ENCODE measurements at places on chromosomes 5 and 9.

DNA sequence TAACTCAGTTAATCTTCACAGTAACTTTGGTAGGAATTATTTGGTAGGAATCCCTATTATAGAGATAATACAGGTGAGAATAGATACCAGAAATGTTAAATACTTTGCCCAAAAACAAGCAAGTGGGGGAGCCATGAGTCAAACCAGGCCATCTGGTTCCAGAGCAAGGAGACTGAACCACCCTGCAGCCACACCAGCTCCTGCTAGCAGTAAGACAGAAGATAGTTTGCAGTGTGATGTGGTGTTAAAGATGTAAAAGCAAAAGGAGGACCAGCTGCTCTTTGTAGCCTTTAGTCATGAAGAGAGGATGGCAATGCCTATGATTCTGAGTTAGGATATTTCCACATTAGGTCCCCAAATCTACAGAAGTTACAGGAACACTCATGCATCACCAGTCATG is 101.4 kb downstream of the PRKACG start:
- no peak for DNase-seq

DNA sequence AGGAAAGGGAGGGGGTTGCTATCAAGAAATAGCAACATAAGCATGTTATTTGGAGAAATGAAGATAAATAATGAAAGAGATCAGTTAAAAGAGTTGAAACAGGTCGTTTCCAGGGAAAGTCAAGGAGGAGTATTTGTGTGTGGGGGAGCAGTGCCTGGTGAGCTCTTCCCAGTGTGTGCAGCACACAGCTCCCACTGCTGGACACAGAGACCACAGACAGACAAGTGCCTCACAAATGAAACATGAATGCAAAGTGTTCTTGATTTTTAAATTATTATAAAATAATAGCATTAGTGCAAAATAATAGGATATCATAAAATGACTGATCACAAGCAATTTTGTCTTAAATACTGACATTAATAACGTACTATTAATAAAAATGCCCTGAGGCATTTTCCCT is 40.8 kb downstream of the LIFR start:
- no peak for DNase-seq

DNA sequence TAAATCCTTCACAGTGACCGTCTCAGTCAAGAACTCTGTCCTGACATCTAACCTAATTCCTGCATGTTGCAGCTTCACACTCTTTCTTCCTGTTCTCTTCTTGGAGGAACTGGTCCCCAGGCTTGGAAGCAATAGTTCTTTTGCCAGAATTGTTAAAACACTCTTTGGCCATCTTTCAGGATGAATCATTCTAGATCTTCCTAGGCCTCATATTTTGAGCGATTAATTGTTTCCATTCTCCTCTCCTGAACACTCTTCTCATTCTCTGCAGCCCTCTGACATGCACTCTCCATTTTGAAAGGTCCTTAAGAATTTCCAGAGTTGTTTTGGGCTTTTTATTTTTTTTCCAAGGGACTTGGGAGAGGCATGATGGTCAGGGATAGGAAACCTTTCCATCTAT is 85.8 kb downstream of the FAM114A2 start:
- no peak for DNase-seq

DNA sequence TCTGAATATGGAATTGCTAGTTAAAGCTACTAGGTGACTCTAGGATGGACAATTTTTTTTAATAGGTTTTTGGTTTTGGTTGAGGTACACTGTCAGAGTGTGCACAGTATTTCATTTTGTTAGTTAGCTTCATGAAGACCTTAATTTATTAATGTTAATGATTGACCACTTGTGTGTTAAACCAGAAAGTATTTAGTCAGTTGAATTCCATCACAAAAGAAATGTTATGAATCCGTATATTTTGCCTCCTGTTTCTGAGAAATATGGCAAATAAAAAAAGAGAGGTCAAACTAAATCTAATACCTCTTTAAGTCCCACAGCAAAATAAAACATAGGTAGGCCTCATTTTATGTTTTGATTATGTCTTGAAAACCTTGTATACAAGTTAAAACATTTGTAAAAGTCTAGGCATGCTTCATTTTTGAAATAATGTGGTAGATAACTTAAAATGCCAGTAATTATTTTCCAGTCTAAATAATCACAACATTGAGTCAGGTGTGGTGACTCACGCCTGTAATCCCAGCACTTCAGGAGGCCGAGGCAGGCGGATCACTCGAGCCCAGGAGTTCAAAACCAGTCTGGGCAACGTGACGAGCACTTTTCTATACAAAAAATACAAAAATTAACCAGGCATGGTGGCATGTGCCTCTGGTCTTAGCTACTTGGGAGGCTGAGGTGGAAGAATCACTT is 50.8 kb downstream of the ITGA1 start:
- DNase-seq = no peak

GRCh38 chr5:14672484-14673394 is 8.2 kb downstream of the OTULIN start:
- no peak for DNase-seq
